Activated CD4-positive, alpha-beta T cell treated with anti-CD3 and anti-CD28 coated beads, Interleukin-2, amount 10 ng/mL, durations not matched to agents 24 days and 14 days (primary cell): ENCODE measurements at places on chromosomes 11 and 22. TPM values are rescaled to one million over a fixed set of nuclear protein-coding genes. Genes with fewer than 3 reads are reported as not detected.

DNA sequence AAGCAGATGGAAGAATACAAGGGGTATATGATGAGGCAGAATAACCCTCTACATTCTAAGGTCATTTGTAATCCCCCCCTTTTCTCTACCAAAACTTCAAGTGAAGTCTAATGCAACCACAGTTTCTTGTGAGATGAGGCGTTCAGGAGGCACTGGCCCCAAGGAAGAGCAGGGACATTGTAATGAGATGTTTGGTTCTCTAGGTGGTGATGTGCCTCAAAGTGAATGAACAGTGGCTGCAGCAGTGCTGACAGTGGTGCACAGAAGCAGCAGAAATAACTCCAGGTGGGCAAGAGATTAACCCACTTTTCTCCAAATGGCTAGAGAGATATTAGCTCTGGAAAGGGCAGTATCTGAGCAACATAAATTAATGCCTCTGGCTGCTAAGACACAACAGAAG lies 33.8 kb downstream of the PDGFD start:
- no peak for DNase-seq
- H3K4me1 ChIP-seq = no peaks in the 10 kb centered on the region
- no peaks in the 10 kb centered on the region for H3K27me3 ChIP-seq

DNA sequence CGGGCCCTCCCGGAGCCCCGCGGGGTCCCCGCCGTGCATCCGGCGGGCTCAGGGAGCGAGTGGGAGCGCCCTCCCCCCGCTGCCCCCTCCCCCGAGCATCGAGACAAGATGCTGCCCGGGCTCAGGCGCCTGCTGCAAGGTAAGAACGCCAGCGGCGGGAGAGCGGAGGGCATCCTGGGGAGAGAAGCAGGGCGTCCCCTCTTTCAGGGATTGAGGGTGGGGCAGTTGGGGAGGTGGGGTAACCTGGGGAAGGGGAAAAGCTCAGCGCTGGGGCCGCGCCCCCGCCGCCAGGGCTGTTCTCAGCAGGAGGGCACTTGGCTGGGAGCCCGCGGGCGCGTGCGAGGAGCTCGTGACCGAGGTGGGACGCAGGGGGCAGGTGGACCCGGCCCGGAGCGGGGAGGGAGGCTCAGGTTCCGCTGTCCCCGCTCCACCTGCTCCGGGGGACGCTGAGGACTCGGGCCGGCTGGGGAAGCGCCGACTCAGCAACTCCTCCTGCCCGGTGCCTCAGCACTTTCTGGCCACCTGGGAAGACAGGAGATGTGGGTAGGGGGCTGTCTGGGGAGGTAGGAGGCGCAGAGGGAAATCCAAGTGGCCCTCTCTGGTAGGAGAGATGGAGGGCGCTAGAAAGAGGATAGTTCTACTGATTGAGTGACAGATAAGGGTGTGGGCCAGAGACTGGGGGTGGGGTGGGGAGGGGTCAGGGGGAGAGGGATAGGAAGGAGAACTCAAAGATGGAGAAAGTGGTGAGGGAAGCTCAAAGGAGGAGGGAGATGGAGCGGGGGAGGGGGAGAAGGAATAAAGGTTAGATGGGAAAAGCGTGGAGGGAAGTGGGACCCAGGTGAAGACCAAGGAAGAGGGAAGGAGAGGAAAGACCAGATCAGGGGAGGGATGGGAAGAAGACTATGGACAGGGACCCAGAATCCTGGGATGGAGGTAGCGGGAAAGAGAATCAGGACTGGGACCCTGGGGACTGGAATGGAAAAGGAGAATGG lies 726 bp downstream of the RTN4RL2 start:
- no peak for DNase-seq
- no peak overlapping the region for H3K27ac ChIP-seq
- peaks cover 52% of the 10 kb centered on the region for H3K27me3 ChIP-seq
- no peaks in the 10 kb centered on the region for H3K36me3 ChIP-seq
- peak overlapping the region; percentile 56 for H3K4me3 ChIP-seq

Gene TSPAN4
- total RNA-seq = 14.8 and 15.1 TPM in 2 replicates

- no peak overlapping the region for H3K27ac ChIP-seq
- DNase-seq = no peak
- H3K27me3 ChIP-seq = no peaks in the 10 kb centered on the region
- peaks cover 27% of the 10 kb centered on the region for H3K4me1 ChIP-seq
- no peak overlapping the region for H3K4me3 ChIP-seq
Observed at GRCh38 chr22:46783721-46784120, 21.3 kb downstream of the TBC1D22A start.

Gene SLCO2B1
- total RNA-seq = not detected in 2 replicates

- H3K4me1 ChIP-seq = peaks cover 21% of the 10 kb centered on the region
- no peak for DNase-seq
- H3K4me3 ChIP-seq = peak overlapping the region; percentile 49
- no peak overlapping the region for H3K27ac ChIP-seq
Observed at GRCh38 chr22:41917903-41918791, 3.3 kb upstream of the SHISA8 start.

GRCh38 chr22:30227438-30228228 lies 18.9 kb downstream of the LIF start:
- H3K27ac ChIP-seq = peak overlapping the region; percentile 59
- no peaks in the 10 kb centered on the region for H3K27me3 ChIP-seq
- H3K36me3 ChIP-seq = no peaks in the 10 kb centered on the region
- no peak overlapping the region for H3K4me3 ChIP-seq
